ENCODE measurements at places on chromosomes 3 and 15.

GRCh38 chr15:28918141-28918983 is 32.6 kb downstream of the APBA2 start:
- no peak for DNase-seq

GRCh38 chr3:194280777-194281176 is 70.4 kb downstream of the CPN2 start:
- no peak for DNase-seq

DNA sequence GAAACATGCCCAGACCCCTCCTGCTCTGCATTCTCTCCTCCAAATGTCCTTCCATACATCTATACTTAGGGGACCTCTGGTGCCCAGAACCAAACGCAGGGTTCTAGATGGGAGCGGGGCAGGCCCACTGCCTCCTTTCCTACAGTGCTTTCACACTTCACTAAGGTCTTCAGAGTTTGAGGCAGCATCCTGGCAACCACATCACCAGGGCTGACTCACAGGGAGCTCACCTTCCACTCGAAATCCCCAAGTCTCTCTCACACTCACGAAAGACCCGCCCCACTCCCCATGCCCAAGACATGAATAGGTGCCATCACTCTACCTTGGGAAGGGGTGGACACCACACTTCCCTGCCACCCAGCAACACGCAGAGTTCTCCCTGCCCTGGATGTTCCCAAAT is 18.9 kb downstream of the HOMER2 start:
- DNase-seq, result no peak

GRCh38 chr3:111173328-111173900 is 101.8 kb downstream of the NECTIN3 start:
- no peak for DNase-seq

DNA sequence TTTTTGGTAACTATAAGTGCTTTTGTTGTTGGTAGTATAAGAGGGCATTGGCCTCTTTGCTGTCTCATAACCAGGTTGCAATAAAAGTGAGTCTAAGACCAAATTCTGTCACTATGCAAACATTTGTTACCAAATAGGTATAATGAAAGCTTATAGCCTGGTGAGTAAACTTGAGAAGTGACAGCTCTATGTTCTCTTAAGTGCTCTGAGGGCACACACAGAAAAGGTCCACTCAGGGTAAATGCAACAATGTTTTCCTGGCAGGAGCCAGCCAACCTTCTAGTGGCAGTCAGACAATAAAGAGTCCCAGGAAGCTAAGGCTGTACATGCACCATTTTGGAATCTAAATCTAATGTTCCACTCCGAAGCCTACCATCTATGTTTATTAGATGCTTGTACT is 262.1 kb upstream of the TGFBR2 start:
- DNase-seq, result no peak

DNA sequence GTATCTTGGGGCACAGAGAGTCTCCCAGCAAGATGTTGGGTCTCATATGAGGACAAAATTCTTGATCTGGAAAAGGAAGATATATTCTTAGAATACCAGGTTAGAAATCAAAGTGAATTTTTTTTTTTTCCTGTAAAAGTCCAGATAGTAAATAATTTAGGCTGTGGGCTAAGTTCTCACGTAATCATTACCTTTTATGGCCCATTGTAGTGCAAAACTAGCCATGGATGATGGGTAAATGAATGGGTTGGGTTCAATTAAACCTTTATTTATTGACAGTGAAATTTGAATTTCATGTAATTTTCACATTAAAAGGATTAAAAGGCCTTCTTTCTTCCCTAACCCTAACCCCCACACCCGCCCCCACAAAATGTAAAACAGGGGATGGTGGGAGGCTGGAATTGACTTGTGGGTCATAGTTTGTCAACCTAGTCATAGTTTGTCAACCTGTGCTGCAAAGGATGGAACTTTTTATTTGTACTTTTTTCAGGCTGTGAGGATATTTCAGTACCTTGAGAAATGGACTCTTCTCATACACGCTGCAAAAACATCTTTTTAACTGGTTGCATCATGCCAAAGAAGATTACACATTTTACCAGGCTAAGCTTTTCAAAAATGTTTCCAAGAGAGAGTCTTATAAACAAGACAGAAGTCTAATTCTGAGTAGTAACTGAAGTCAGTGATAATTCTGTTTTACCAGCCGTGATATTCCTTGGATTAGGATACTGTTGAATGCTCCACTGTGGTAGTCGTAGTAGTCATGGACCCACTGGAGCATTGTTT is 138.8 kb downstream of the AKAP13 start:
- DNase-seq, result no peak

- DNase-seq, result no peak
Observed at GRCh38 chr3:45198264-45199260, 27.5 kb downstream of the TMEM158 start.

- DNase-seq, result no peak
Observed at GRCh38 chr3:102237838-102238237, 197.0 kb upstream of the ZPLD1 start.

GRCh38 chr3:174247687-174248152 is 611.4 kb upstream of the NAALADL2 start:
- no peak for DNase-seq

- DNase-seq, result no peak
Observed at GRCh38 chr15:80577552-80578205, 117.4 kb upstream of the ABHD17C start.

DNA sequence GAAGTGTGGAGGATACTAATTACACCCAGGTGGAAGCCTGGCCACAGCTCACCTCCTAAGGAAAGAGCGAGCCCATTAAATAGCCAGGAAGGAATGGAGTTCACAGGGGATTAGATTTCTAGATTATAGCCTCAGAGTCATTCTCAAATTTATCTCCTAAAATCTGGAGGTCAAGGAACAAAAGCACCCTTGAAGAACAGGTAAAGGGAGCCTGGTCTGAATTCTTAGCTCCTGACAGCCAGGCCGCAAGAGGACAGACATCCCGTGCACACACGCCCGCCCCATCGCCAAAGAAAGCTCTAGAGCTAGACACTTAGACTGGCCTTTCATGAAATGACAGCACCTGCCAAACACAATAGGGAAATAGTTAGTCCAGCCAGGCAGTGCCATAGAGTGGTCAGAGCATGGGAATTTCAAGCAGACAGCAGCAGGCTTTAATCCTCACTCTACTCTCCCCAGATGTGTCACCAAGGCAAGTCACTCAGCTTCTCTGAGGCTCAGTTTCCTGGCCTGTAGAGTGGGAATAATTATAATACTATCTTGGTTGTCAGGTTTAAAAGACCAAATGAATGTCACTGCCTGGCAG is 59.2 kb downstream of the LIPC start:
- no peak for DNase-seq

DNA sequence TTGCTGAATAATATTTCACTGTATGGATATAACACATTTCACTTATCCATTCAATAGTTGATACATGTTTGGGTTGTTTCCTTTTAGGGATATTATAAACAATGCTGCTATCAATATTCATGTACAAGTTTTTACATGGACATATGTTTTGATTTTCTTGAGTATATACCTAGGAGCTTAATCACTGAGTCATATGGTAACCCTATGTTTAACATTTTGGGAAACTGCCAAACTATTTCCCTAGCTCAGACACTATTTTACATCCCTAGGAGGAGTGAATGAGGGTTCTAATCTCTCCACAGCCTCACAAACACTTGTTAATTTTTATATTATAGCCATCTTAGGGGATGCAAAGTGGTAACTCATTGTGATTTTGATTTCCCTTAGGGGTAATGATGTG is 66.0 kb downstream of the GPR156 start:
- no peak for DNase-seq

GRCh38 chr15:90497912-90498311 is 31.8 kb upstream of the CRTC3 start:
- no peak for DNase-seq

DNA sequence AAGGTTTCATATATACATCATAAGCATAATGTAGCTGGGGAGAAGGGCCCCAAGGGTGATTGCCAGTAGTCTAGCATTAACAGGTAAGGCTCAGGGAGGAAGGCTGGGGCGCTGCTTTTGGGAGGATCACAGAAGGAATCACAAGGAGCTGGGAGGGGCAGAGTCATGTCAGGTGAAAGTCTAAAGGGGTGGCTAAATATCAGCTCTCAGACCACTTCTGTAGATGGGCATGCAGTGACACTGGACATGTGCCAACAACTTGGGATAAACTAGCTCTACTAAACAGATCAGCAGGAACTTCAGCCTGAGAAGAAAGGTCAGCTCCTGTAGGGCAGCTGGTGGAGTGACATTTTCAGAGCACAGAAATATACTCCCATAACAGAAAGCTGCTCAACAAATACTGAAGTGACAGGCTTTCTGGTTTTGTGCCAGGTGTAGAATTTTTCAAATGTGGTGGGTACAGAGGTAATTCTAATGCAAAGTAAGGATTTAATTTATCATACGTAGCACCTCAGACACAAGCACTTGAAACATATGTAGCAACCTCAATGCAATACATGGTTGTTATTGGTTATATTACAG is 79.4 kb downstream of the PEX5L start:
- no peak for DNase-seq

- DNase-seq, result no peak
Observed at GRCh38 chr3:127948211-127948610, 33.2 kb downstream of the KBTBD12 start.

GRCh38 chr3:50430950-50431435 is 71.7 kb upstream of the TMEM115 start:
- DNase-seq, result no peak

- no peak for DNase-seq
Observed at GRCh38 chr15:70383856-70384255, 286.1 kb upstream of the TLE3 start.

- DNase-seq, result no peak
Observed at GRCh38 chr15:76285241-76285825, 25.9 kb downstream of the ETFA start.

GRCh38 chr3:100893590-100893989 is 99.6 kb downstream of the ABI3BP start:
- no peak for DNase-seq

DNA sequence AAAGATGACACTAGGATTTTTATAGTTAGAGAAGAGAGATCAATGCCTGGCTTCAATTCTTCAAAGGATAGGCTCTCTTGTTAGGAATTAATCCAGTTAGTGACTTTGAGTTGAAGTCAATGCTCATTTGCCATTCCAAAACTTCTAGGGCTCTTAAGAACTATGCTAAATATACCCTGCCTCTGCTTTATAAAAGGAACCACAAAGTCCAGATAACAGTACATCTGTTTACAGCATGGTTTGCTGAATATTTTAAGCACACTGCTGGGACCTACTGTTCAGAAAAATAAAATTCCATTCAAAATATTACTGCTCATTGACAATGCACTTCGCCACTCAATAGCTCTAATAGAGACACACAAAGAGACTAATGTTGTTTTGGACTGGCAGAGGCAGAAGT is 786.6 kb upstream of the DPPA4 start:
- no peak for DNase-seq

DNA sequence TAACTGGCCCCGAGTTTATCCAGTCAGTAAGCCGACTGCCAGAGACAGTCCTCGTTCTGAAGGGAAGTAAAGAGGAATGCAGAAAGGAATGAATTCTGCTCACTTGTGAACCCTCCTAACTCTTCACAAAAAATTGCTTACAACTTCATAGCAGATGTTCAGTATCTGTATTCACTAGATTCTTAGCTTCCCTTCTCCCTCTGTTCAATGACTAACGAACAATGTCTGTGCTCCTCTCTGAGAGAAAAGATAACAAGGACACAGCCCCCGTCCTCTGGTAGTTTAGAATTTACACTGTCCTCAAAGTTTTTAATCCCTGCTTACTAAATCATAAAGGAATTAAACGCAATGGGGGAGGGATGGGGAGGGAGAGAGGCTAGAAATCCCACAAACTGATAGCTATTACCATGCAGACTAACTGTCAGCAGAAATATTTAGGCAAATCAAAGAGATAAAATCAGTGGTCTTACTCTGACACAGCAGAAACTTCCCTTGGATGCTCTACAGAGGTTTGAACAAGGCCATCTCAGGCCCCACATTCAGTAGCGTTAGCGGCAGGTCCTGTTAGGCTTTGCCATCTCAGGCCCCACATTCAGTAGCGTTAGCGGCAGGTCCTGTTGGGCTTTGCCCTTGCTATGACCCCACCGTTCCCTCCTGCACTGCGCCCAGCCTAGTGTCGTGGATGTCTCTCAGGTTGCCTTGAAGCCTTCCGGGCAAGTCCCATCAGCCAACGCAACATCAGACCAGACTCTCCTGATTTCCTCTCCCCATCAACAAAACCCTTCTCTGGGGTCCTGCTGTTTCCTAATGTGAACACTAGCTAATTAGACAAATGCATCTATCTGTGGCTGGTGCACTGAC is 23.4 kb downstream of the NRROS start:
- DNase-seq, result no peak

Data from glomerular endothelial cell (primary cell).